ENCODE measurements at places on chromosomes 5 and 9. TPM values are rescaled to one million over a fixed set of nuclear protein-coding genes. Genes with fewer than 3 reads are reported as not detected.

CDKN2A gene
- 1.5 TPM for total RNA-seq

- no peak overlapping the region for H3K27ac ChIP-seq
- no peak overlapping the region for H3K4me3 ChIP-seq
- peaks cover 5% of the 10 kb centered on the region for H3K4me1 ChIP-seq
- DNase-seq, result no peak
- H3K36me3 ChIP-seq, result no peaks in the 10 kb centered on the region
Measured at GRCh38 chr9:108779551-108780325, 76.0 kb downstream of the ACTL7B start.

NMUR2 gene
- total RNA-seq, result not detected

DNA sequence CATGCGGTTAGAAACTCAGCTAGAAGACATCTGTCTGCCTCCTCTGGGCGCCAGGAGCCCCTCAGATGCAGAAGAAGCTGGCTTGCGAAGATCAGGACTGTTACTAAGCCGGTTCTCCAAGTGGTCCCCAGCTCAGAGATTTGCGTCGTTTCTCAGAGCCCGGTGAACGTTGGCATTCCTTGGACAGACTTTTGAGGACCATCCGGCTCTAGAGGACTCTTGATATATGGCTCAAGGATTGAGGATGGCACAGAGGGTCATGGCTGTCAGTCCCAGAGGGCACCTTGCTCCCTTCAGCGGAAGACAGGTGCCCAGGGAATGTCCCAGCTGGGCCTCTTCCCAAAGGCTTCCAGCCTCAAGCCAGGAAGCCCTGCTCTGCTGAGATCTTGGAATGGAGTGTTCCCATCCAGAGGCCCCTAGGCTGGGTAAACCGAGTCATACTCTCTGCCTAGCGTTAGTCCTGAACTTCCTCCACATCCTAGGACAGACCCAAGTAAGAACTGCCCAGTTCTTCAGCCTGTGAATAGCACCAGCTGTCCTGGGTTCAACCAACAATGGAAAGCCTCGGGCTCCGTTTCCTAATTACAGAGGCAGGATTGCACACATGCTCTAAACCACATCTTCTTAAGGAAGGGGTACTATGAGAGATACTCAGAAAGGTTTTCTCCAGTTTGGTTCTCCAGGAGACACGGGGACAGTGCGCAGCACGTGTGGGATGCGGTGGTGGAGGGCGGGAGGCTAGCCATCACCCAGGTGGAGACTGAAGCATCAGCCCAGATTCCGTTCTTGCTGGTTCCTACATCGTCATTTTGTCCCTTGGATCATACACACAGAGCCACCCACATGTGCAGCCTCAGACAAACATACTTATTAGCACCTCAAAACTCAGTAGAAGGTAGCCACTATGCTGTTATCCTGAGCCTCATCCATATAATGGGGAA lies 51.4 kb downstream of the ZNF354C start:
- peaks cover 3% of the 10 kb centered on the region for H3K36me3 ChIP-seq
- no peak overlapping the region for H3K4me3 ChIP-seq
- DNase-seq, result no peak
- peaks cover 4% of the 10 kb centered on the region for H3K27me3 ChIP-seq

GRCh38 chr9:29456940-29457339 lies 1883.7 kb upstream of the C9orf72 start:
- no peaks in the 10 kb centered on the region for H3K36me3 ChIP-seq
- H3K27me3 ChIP-seq, result no peaks in the 10 kb centered on the region
- H3K27ac ChIP-seq, result no peak overlapping the region
- H3K4me1 ChIP-seq, result no peaks in the 10 kb centered on the region
- no peak for DNase-seq

DNA sequence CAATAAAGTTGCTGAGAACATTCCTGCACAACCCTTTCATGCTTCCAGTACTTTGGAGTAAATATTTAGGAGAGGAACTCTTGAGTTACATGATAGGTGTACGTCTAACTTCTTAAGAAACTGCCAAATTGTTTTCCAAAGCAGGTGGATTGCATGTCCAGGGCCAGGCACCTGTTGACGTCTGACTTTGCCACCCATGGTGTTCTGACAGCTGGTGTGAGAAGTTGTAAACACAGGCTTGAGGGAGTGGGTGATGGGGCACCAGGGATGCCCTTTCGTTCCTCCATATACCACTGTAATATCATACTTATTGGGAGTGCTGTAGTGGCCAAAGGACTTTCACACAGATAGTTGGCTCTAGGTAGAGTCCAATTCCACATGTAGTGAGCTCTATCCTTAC lies 352.1 kb downstream of the GADD45G start:
- H3K36me3 ChIP-seq, result no peaks in the 10 kb centered on the region
- no peak overlapping the region for H3K27ac ChIP-seq
- peaks cover 7% of the 10 kb centered on the region for H3K4me1 ChIP-seq
- no peak overlapping the region for H3K4me3 ChIP-seq
- H3K27me3 ChIP-seq, result no peaks in the 10 kb centered on the region

- no peak overlapping the region for H3K4me3 ChIP-seq
- peaks cover 60% of the 10 kb centered on the region for H3K4me1 ChIP-seq
Measured at GRCh38 chr9:34985311-34985899, 4.1 kb upstream of the DNAJB5 start.

- peaks cover 6% of the 10 kb centered on the region for H3K27me3 ChIP-seq
- H3K4me3 ChIP-seq, result no peak overlapping the region
- peaks cover 2% of the 10 kb centered on the region for H3K4me1 ChIP-seq
- no peak overlapping the region for H3K27ac ChIP-seq
Measured at GRCh38 chr5:133884569-133885311, 83.7 kb downstream of the C5orf15 start.

SMIM23 gene
- not detected for total RNA-seq

GRCh38 chr5:149600932-149601331 lies 19.6 kb downstream of the ARHGEF37 start:
- no peak overlapping the region for H3K27ac ChIP-seq
- H3K36me3 ChIP-seq, result no peaks in the 10 kb centered on the region
- no peak for DNase-seq
- H3K4me1 ChIP-seq, result no peaks in the 10 kb centered on the region
- no peaks in the 10 kb centered on the region for H3K27me3 ChIP-seq

- DNase-seq, result no peak
- peaks cover 49% of the 10 kb centered on the region for H3K27me3 ChIP-seq
- H3K4me1 ChIP-seq, result no peaks in the 10 kb centered on the region
- H3K4me3 ChIP-seq, result no peak overlapping the region
Measured at GRCh38 chr9:137989999-137990715, 112.6 kb downstream of the CACNA1B start.

DNA sequence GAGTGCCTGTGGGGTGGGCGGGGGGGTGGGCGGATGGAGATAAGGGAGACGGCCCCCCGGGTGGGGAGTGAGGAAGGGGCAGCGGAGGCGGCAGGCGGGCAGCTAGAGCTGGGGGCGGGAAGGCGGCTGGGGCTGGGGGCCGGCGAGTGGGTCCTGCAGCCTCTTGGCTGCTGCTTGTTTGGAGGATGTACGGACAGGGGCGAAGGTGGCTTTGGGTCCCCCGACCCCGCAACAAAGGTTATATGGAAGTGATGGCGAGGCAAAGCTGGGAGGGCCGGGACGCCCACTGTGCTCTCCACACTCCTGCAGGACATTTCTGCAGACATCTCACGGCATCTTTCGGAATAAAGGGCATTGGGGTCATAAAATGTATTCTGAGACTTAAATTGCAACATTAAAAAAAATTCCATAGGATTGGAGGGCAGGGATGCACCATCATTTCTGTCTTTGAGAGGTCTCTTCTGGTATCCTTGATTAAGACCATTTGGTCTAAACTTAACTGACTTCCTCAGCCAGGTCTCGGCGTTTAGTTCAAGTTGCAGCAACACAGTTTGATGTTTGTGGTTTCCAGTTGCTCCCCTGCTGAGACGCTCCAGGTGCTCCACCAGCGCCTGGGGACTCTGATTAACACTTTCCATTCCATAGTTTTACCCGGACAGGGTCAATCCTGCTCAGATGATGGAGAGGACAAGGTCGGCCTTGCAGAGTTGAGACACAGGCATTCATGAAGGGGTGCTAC lies 101.6 kb upstream of the SSBP2 start:
- H3K27ac ChIP-seq, result peak overlapping the region; percentile 70
- peaks cover 39% of the 10 kb centered on the region for H3K4me1 ChIP-seq
- H3K27me3 ChIP-seq, result no peaks in the 10 kb centered on the region
- H3K36me3 ChIP-seq, result peaks cover 1% of the 10 kb centered on the region
- peak overlapping the region; percentile 79 for H3K4me3 ChIP-seq

SPINK7 gene
- total RNA-seq, result not detected

PCDHGA3 gene
- total RNA-seq, result not detected

SLC6A18 gene
- total RNA-seq, result not detected

TRIM23 gene
- 6.8 TPM for total RNA-seq

- no peak overlapping the region for H3K4me3 ChIP-seq
- H3K4me1 ChIP-seq, result no peaks in the 10 kb centered on the region
- H3K36me3 ChIP-seq, result no peaks in the 10 kb centered on the region
Measured at GRCh38 chr5:74251141-74252035, 389.1 kb downstream of the ENC1 start.

HSPA4 gene
- 302 TPM for total RNA-seq

- peak overlapping the region; percentile 12 for H3K4me3 ChIP-seq
- H3K27ac ChIP-seq, result no peak overlapping the region
- peaks cover 32% of the 10 kb centered on the region for H3K4me1 ChIP-seq
Measured at GRCh38 chr9:93952119-93952783, 2.9 kb downstream of the BARX1 start.

DNA sequence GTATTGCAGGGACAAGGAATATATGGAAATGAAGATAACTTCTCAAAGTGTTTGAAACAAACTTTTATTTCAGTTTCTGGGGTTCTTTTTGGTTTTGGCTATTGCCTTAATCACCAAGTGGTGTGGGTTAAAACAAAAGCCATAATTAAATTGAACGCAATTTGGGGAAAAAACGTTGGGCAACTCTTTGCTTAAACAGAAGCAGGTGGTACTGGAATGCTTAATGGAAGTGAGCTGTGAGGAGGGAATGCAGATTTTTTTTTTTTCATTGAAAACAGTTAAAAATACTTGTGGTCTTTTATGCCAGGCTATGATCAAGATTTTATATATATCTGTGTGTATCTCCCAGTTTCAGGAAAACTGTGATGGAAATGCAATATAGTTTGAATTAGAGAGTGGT lies 195.7 kb upstream of the TUT7 start:
- H3K27ac ChIP-seq, result no peak overlapping the region
- H3K4me3 ChIP-seq, result no peak overlapping the region
- no peaks in the 10 kb centered on the region for H3K36me3 ChIP-seq
- H3K27me3 ChIP-seq, result peaks cover 33% of the 10 kb centered on the region

DNA sequence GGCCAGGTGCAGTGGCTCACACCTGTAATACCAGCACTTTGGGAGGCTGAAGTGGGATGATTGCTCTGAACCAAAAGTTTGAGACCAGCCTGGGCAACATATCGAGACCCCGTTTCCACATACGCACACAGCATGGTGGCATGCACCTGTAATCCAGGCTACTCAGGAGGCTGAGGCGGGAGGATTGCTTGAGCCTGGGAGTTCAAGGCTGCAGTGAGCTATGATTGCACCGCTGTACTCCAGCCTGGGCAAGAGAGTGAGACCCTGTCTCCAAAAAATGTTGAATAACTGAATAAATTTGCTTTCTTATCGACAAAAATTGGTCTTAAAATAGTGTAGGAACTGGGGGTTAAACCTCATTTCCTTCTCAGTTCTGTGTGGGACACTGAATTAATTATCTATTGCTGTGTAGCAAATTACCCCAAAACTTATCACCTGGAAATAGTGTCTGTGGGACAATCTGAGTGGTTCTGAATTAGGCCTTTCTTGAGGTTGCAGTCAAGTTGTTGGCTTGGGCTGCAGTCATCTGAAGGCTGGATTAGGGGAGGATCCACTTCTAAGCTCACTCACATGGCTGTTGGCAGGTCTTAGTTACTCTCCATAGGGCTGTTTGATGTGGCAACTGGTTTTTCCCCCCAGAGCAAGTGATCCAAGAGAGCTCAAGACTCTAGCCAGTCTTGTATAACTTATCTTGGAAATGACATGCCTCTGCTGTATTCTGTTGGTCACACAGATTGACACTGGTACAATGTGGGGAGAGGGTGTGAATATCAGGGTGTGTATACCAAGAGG lies 2.0 kb downstream of the SNX30 start:
- H3K27ac ChIP-seq, result peak overlapping the region; percentile 9
- no peaks in the 10 kb centered on the region for H3K36me3 ChIP-seq
- no peaks in the 10 kb centered on the region for H3K27me3 ChIP-seq
- peaks cover 80% of the 10 kb centered on the region for H3K4me1 ChIP-seq
- DNase-seq, result peak; percentile 31

- H3K27me3 ChIP-seq, result peaks cover 8% of the 10 kb centered on the region
- no peak overlapping the region for H3K27ac ChIP-seq
- peaks cover 16% of the 10 kb centered on the region for H3K36me3 ChIP-seq
- DNase-seq, result no peak
- peaks cover 14% of the 10 kb centered on the region for H3K4me1 ChIP-seq
Measured at GRCh38 chr5:475704-476101, 32.7 kb downstream of the EXOC3 start.

GRCh38 chr9:115694991-115695390 lies 458.6 kb upstream of the PAPPA start:
- H3K4me3 ChIP-seq, result no peak overlapping the region
- no peak for DNase-seq
- H3K36me3 ChIP-seq, result no peaks in the 10 kb centered on the region
- no peak overlapping the region for H3K27ac ChIP-seq
- no peaks in the 10 kb centered on the region for H3K4me1 ChIP-seq

GRCh38 chr9:114033397-114034103 lies 44.5 kb downstream of the AMBP start:
- H3K36me3 ChIP-seq, result no peaks in the 10 kb centered on the region
- no peaks in the 10 kb centered on the region for H3K27me3 ChIP-seq
- H3K27ac ChIP-seq, result no peak overlapping the region
- DNase-seq, result peak; percentile 8

DNA sequence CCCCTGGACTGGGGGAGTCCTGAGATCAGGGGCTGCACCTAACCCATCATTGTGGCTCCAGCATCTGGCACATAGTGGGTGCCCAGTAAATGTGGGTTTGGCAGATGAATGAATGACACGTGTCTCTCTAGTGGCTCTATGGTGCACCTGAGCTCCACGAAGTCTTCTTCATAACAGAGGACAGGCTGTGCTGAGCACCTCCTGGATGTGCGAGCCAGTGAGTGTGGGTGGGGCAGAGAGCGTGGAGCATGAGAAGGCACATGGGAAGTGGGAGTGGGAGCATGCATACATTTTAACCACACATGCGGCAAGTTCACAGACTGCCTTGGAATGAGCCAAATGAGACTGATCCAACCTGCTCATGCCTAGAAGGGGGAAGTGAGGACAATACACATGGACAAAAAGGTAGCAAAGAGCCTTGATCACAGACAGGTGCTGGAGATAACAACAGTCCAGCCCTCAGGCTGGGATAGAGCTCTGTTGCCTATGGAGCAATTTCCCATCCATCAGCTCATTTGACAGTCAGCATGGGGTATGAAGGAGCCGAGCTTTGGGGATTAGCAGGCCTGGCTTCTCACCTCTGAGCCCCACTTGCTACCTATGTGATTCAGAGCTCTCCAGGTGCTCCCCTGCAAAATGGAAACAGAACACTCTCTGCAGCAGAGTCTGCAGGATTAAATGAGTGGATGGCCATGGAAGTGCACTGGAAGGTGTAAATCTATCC lies 76.2 kb upstream of the TBC1D2 start:
- H3K36me3 ChIP-seq, result no peaks in the 10 kb centered on the region
- H3K27ac ChIP-seq, result no peak overlapping the region
- H3K27me3 ChIP-seq, result peaks cover 5% of the 10 kb centered on the region
- no peaks in the 10 kb centered on the region for H3K4me1 ChIP-seq
- H3K4me3 ChIP-seq, result no peak overlapping the region

All from activated naive CD8-positive, alpha-beta T cell treated with anti-CD3 and anti-CD28 coated beads for 36 hours (primary cell).